ENCODE measurements at places on chromosomes 5 and 9.
A peak's percentile ranks its signal among the peaks of the same experiment; 100 is the strongest.

GRCh38 chr5:139374909-139375308 is 8.2 kb downstream of the SLC23A1 start:
- no peak for DNase-seq

DNA sequence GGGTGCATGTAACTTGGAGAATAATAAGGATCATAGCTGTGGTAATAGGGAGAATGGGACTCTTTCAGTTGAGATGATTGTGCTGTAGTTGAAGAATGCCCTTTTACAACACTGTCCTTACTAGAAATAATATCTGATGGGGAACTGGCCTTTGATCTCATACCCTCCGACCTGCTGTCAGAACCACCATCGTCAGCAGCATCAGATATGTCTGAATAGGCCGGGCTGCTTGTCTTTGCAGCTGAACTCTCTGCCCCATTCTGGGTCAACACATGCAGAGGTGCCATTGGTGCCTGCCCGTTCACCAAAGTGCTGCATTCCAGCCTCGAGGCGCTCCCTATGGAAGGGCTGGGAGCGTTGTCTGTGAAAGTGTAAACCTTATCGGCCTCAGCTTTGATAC is 99.1 kb downstream of the ZNF608 start:
- DNase-seq, result no peak

- peak; percentile 3 for DNase-seq
These were observed 139.8 kb downstream of the ELAVL2 start for GRCh38 chr9:23686257-23686656.

GRCh38 chr5:53302529-53302928 is 177.9 kb upstream of the FST start:
- peak; percentile 63 for DNase-seq

- DNase-seq, result no peak
These were observed 4.0 kb downstream of the PHF19 start for GRCh38 chr9:120872791-120873502.
